ENCODE measurements at places on chromosomes 5 and 9.

- H3K4me1 ChIP-seq, result no peaks in the 10 kb centered on the region
- H3K36me3 ChIP-seq, result no peaks in the 10 kb centered on the region
- H3K4me3 ChIP-seq, result no peak overlapping the region
- no peak overlapping the region for H3K27ac ChIP-seq
These were observed 14.7 kb downstream of the SLC45A2 start for GRCh38 chr5:33969572-33970452.

GRCh38 chr5:38562444-38563210 lies 6.2 kb upstream of the LIFR start:
- H3K27ac ChIP-seq, result no peak overlapping the region
- no peak for DNase-seq
- H3K4me1 ChIP-seq, result no peaks in the 10 kb centered on the region
- no peak overlapping the region for H3K4me3 ChIP-seq
- no peaks in the 10 kb centered on the region for H3K36me3 ChIP-seq

GRCh38 chr5:174981416-174981815 lies 257.0 kb downstream of the MSX2 start:
- no peaks in the 10 kb centered on the region for H3K36me3 ChIP-seq
- DNase-seq, result no peak
- H3K27ac ChIP-seq, result no peak overlapping the region

DNA sequence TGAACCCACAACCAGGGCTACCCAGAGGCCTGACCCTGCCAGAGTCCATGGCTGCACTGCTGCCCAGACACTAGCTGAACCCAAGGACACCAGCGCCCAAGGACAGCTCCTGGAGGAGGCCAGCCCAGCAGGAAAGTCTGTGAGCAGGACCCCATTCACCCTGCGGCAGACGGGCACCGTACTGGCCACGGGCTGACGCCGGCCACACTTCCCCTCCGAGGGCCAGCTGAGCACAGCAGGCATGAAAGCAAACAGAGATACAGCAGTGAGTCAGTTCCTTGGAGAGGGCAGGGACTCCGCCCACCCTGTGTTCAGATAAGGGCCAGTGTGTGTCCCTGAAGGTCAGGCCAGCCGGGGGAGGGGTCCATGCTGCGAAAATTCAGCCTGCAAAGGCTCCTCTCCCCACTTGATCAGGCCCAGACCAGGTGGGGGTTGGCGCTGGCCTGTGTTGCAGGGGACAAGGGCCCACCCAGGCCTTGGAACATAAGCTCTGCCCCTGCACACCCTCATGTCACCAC lies 3.2 kb downstream of the RNF208 start:
- no peak overlapping the region for H3K27ac ChIP-seq
- H3K27me3 ChIP-seq, result no peaks in the 10 kb centered on the region
- no peaks in the 10 kb centered on the region for H3K36me3 ChIP-seq
- DNase-seq, result no peak
- H3K4me1 ChIP-seq, result peaks cover 3% of the 10 kb centered on the region

DNA sequence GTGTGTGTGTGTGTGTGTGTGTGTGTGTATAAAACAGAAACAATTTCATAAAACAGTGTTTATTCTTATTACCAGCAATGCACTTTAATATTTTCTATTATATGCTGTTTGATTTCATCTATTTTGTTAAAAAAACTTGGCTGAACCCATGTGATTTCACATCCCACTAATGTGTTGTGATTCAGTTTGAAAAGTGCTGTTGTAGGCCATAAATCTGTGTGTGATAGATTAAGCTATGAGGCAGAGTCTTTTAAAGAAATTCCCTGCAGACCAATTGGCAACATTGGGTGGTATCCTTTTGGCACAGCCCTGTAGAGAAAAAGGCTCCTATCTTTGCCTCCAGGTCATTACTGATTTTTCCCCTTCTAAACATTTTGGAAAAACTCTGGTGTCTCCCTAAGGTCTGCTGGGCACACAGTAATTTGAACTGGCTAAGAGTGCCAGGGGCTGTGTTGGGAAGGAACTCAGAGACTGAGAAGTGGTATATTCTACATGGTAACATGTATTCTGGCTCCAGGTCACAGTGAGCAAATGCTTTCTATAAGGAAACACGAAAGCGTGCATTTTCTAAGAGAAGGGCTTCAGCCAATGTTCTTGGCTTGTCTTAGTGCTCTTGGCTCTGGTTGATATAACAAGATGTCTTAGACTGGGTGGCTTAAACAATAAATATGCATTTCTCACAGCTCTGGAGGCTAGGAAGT lies 4.5 kb downstream of the CAMK4 start:
- H3K27me3 ChIP-seq, result no peaks in the 10 kb centered on the region
- DNase-seq, result no peak
- H3K36me3 ChIP-seq, result no peaks in the 10 kb centered on the region
- no peak overlapping the region for H3K4me3 ChIP-seq
- no peaks in the 10 kb centered on the region for H3K4me1 ChIP-seq

- no peak overlapping the region for H3K4me3 ChIP-seq
- DNase-seq, result no peak
- no peaks in the 10 kb centered on the region for H3K36me3 ChIP-seq
These were observed 148.1 kb upstream of the MPDZ start for GRCh38 chr9:13427587-13427986.

- H3K4me1 ChIP-seq, result no peaks in the 10 kb centered on the region
- no peak overlapping the region for H3K4me3 ChIP-seq
- no peaks in the 10 kb centered on the region for H3K27me3 ChIP-seq
- H3K27ac ChIP-seq, result no peak overlapping the region
- no peaks in the 10 kb centered on the region for H3K36me3 ChIP-seq
- no peak for DNase-seq
These were observed 120.6 kb downstream of the PAM start for GRCh38 chr5:102875721-102876123.

GRCh38 chr9:106069241-106069640 lies 374.9 kb downstream of the TMEM38B start:
- H3K36me3 ChIP-seq, result no peaks in the 10 kb centered on the region
- DNase-seq, result no peak
- no peaks in the 10 kb centered on the region for H3K4me1 ChIP-seq

GRCh38 chr5:163695830-163696578 lies 190.6 kb downstream of the MAT2B start:
- H3K27ac ChIP-seq, result no peak overlapping the region
- no peak for DNase-seq
- no peaks in the 10 kb centered on the region for H3K27me3 ChIP-seq
- H3K4me3 ChIP-seq, result no peak overlapping the region

DNA sequence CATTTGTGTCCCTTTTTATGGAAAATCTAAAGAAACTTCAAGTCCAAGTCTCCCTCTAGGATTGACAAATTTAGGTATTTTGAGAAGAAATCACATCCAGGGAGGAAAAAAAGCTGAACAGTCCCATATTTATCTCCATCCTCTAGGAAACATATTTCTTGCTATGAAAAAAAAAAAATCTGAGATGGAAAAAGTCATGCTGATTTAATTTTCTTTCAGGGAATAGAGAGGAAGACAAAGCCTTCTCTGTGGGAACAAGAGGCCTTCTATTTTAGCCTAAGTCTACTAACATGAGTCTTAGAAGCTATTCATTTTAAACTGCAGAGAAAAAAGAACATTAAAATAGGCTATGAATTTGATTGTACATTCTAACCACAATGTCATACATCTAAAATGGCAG lies 63.1 kb upstream of the CDK5RAP2 start:
- H3K4me3 ChIP-seq, result no peak overlapping the region
- no peak for DNase-seq
- H3K27me3 ChIP-seq, result no peaks in the 10 kb centered on the region

GRCh38 chr5:60978968-60979367 lies 34.0 kb downstream of the NDUFAF2 start:
- DNase-seq, result no peak
- H3K4me3 ChIP-seq, result no peak overlapping the region
- H3K27ac ChIP-seq, result no peak overlapping the region
- no peaks in the 10 kb centered on the region for H3K27me3 ChIP-seq

GRCh38 chr5:116303340-116303739 lies 218.5 kb downstream of the COMMD10 start:
- H3K36me3 ChIP-seq, result no peaks in the 10 kb centered on the region
- no peak for DNase-seq
- H3K4me1 ChIP-seq, result no peaks in the 10 kb centered on the region

- no peaks in the 10 kb centered on the region for H3K36me3 ChIP-seq
- H3K4me1 ChIP-seq, result no peaks in the 10 kb centered on the region
These were observed 92.2 kb upstream of the ADAMTS19 start for GRCh38 chr5:129367883-129368282.

GRCh38 chr5:95350631-95351030 lies 40.5 kb upstream of the FAM81B start:
- no peak overlapping the region for H3K4me3 ChIP-seq
- no peak overlapping the region for H3K27ac ChIP-seq
- H3K27me3 ChIP-seq, result no peaks in the 10 kb centered on the region
- H3K4me1 ChIP-seq, result no peaks in the 10 kb centered on the region

DNA sequence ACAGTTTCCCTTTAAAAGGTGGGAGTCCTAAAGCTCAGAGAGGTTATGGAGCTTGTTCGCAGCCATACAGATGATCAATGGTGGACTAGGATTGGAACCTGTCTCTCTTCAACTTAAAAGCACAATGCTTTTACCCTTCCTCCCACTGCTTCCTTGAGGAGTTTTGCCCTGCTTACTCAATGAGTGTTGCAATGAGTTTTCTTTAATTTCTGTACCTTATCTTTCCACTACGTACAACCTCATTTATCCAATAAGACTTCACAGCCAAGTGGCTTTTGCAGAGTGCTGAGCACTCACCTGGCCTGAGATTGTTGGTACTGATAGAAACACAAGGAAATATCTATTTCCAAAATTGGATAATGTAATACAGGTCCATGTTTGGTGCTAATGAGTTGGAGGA lies 64.7 kb upstream of the ANKRD55 start:
- no peaks in the 10 kb centered on the region for H3K4me1 ChIP-seq
- H3K27me3 ChIP-seq, result no peaks in the 10 kb centered on the region
- DNase-seq, result no peak
- H3K27ac ChIP-seq, result no peak overlapping the region

DNA sequence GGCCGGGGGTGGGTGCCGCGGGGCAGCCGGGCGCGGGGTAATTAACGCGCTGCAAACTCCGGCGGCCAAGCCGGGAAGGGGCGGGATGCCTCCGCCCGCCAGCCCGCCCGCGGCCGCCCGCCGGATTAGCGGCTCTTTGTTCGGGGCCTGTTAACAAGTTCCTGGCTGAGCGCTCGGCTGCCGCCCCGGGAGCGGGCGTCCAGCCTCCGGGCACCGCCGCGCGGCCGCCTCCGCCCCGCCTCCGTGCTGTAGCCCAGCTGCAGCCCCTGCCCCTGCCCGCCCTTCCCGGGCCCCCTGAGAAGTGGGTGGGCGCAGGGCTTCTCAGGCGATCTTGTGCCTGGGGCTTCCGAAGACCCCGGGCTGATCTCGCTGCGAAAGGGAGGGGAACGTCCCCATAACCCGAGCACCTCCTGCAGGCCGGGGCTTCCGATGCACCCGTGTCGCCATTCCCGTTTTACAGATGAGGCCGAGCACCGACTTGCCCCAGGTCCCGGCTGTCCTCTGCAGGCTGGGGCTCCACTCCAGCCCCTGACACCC lies 7.5 kb downstream of the UNC5A start:
- H3K4me3 ChIP-seq, result peak overlapping the region; percentile 20
- no peaks in the 10 kb centered on the region for H3K4me1 ChIP-seq
- DNase-seq, result no peak
- H3K27ac ChIP-seq, result no peak overlapping the region
- H3K36me3 ChIP-seq, result no peaks in the 10 kb centered on the region
- peaks cover 78% of the 10 kb centered on the region for H3K27me3 ChIP-seq

DNA sequence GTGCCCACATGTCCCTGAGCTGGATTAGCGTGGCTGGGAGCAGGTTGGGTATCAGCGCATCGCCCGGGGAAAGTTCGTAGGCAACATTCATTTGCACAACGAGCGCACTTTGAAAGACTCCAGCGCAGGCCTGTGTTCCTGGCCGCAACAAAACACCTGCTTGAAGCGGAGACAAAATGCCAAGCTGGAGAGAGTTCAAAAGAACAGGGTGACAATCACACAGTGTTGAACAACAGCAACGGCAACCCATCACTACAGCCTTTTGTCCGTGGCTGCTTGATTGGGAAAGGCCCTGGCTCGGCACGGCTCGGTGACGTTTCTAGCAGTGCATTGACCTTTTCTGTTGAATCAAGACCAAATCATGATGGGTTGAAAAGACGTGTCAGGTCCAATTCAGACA lies 336.3 kb downstream of the IRX1 start:
- H3K4me3 ChIP-seq, result peak overlapping the region; percentile 8
- H3K4me1 ChIP-seq, result no peaks in the 10 kb centered on the region

- H3K4me1 ChIP-seq, result no peaks in the 10 kb centered on the region
- no peak for DNase-seq
- no peak overlapping the region for H3K4me3 ChIP-seq
- no peaks in the 10 kb centered on the region for H3K27me3 ChIP-seq
These were observed 86.2 kb downstream of the LURAP1L start for GRCh38 chr9:12860998-12861397.

DNA sequence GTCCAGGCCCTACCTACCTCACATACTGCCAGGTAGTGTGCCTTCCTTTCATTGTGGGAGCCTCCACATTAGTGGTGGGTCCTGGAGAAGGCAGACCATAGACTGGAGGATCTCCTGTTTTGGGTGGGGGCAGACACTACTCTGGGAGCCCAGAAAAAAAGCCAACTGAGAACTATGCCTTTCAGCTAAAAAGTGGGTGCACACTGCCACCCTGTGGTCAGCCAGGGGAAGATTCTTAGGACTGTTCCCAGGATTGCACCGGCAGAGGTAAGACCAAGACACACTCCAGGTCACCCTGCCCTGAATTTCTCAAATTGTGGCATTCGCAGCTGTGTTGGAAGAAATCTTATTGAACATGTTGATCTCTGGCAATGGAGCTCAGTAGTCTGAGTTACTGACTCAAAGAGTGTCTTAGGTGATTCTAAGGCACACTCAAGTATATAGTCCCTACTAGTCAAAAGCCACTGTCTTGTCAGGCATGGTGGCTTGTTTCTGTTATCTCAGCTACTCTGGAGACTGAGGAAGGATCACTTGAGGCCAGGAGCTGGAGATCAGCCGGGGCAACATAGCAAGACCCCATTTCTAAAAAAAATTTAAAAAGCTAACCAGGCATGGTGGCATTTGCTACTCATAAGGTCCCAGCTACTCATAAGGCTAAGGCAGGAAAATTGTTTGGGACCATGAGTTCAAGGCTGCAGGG lies 3.6 kb downstream of the SIGMAR1 start:
- H3K4me1 ChIP-seq, result peaks cover 4% of the 10 kb centered on the region
- H3K4me3 ChIP-seq, result no peak overlapping the region
- H3K27ac ChIP-seq, result no peak overlapping the region
- no peaks in the 10 kb centered on the region for H3K27me3 ChIP-seq

- no peak overlapping the region for H3K4me3 ChIP-seq
- H3K36me3 ChIP-seq, result peaks cover 4% of the 10 kb centered on the region
- H3K27me3 ChIP-seq, result no peaks in the 10 kb centered on the region
- no peaks in the 10 kb centered on the region for H3K4me1 ChIP-seq
These were observed 34.7 kb downstream of the DIMT1 start for GRCh38 chr5:62369039-62369438.

Measured in breast epithelium (tissue), 4 donors.